Right cardiac atrium (tissue), 5 donors: ENCODE measurements at places on chromosomes 12 and 14.

DNA sequence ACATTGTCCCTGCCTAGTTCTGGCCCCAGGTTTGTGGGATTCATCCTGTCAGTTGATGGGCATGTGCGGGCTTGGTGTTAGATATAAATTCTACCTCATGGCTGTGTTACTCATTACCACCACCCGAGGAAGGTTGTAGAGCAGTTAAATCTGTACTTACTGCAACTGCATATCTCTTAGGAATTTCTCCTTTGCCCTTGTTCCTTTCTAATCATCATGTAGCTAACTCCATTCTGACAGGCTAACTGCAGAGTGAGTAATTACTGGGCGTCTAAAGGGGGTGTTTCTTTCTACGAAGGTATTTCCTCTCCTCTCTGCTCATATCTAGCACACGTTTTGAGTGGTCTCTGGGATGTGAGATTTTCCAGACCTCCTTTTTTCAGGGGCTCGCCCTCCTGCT lies 1076.7 kb downstream of the TMTC2 start:
- no peak for DNase-seq

DNA sequence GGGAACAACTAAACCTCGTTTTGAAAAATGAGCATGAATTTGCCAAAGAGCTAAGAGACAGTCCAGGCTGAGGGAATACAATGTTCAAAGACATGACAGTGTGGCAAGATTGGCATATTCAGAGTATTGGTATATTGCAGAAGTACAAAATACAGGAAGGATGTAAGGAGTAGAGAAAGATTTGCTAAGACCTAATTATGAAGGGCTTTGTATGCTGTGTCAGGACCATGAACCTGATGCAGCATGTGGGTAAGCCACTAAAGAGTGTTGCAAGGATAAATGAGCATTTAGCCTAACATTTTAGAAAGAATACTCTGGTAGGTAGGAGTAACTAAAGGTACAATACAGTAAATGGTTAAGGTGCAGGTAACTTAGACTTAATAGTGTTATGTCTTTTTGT lies 65.1 kb downstream of the KTN1 start:
- no peak for DNase-seq

DNA sequence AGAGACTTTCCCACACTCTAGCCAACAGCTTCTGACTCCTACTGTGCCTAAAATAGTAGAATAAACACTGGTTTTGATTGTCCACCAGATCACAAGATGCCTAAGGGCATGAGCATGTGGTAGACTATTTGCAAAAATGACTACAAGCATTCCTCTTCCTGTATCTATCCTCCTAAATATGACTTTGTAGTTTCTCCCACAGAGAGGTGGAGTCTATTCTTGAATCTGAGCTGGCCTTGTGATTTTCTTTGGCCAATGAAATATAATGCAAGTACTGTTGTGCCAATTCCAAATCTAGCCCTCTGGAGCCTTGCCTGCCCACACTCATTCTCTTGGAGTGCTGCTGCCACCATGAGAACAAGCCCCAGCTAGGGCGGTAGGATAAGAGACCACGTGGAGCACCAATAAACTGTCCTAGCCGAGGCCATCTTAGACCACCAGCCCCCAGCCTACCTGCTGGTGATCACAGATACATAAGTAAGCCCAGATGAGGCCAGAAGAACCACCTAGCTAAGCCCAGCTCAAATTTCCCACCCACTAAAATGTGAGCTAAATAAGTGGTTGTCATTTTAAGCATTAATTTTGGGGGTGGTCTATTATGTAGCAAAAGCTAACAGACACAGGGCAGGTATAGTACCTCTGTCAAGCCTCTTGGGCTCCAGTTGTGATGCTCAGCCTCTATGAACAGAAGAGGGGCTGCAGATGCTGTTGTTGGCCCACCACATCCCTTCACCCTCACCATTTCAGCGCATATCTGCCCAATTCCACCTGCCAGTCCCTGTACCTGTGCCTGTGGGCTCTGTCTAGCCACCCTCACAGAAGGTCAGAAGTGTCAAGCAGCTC lies 17.9 kb downstream of the ZFP36L1 start:
- no peak for DNase-seq

DNA sequence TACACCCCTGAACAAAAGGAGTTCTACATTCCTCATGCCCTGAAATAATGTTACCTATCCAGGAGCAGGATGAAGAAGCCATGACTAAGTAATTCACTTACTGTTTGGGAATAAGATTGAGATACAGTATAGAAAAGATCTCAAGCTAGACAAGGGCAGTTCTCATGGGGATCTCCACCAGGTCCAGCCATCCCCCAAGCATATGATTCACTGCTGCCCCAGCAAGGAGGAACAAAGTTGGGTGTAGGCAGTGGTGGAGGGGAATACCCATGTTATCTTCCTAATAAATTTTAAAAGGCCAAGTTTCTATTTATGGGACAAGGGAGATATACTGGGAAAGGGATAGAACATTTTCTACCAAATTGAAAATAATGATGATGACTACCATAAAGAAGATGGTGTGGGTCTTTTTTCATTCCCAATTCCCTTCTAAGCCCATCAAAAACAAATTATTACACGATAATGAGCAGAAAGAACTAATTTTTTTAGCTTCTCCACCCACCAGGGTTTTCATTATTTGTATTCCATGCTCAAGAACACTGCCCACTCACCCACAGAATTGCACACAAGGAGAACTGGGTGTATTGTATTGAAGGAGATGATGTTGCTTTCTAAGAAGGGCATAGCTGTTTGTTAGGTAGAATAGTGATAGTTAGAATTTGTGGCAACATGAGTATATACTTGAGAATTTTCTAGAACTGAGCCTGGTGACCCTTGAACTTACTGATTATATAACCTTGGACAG lies 204.6 kb downstream of the BTG1 start:
- DNase-seq, result no peak

DNA sequence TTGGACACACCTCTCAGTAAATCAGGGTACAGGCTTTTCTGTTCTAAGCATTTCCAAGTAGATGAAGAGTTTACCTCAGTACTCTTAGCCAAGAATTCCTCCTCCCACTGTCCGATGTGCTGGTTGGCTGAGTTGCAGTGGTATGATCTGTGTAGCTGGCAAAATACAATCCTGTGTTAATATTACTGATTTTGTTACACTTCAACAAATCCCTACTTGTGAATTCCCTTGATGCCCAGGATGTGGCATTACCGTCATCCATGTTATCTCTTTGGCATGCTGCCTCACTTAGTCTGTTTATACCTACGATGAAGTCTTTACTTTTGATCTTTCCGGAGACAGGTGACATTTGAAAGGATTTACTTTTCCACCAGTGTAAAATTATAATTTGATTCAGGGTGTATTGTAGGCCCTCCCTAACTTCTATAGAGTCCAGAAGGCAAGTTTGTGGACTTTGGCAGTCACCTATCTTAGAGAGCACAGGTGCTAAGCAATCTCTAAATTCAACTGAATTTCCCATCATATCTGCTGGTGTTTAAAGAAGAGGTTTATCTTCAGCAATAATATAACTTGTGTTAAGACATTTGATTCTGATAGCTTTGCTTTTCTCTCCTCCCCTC lies 10.1 kb downstream of the CCDC196 start:
- no peak for DNase-seq

- DNase-seq, result no peak
Measured at GRCh38 chr14:51012055-51012454, 67.8 kb upstream of the PYGL start.

GRCh38 chr12:108305991-108306501 lies 33.1 kb downstream of the CMKLR1 start:
- peak; percentile 72 for DNase-seq

DNA sequence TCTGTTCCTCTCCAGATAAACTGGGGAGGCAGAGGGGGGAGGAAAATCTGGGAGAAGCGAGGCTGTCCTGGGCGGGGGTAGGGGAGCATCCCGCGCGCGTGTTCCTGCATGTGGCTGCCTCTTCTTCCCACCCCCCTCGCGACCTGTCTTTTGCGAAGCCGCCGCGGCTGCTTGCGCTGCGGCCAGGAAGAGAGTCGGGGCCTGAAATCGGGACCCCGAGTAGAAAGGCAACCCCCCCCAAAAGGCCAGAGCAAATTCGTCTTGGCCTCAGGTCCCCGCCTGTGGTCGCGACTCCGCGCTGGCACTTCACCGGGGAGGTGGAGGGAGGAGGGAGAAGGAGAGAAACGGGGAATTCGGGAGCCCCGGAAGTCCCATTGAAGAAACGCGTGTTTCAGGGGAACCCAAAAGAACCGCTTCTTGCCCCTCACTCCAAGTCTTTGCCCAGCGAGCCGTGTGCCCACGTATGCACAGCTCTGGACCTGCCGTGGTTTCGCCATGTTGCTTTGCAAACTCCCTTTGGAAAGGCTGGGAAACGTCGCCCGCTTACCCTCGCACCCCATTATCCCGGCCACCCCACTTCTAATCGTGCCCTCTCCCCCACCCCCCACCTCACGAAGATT lies 944 bp downstream of the CCND2 start:
- DNase-seq, result peak; percentile 73

DNA sequence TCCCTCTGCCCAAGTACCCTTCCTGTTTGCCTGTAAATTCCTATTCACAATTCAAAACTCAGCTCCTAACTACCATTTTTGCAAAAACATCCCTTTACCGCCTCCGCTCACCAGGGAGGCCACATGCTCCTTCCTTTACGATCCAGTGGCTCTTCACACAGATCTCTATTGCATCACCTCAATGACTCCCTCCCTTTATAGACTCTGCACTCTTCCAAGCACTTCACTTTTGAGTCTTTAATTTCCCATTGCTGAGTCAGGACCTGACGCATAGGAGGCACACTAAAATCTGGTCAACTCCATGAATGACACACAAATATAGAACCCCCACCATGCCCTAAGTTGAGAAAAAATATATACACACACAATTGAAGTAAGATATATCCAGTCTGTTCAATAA lies 45.9 kb downstream of the PPP1R13B start:
- DNase-seq, result no peak

- DNase-seq, result no peak
Measured at GRCh38 chr12:3298603-3299002, 192.4 kb upstream of the PRMT8 start.

DNA sequence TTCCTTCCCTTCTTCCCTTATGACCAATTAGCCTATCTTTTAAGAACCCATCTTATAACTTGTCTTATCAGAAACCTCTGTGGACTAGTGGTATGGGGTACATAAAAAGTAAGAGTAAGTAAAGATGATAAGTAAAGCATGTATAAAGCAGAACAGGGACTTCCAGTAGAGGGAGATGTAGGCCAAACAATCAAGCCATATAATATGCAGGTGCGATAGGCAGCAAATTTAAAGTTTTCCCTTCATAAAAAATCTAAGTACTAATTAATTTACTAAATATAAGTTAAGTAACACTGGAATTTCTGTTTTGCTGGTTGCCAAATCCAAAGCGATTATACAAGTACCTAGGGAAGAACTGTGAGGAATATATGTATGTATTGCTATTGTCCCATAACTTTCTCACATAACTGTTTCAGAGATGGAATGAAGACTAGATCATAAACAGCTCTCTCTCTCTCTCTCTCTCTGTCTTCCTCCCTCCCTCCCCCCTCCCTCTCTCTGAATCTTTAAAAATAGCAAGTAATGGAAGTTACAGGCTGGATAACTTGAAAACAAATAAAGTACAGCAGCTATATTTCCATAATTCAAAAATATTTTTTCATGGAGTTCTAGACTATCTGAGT lies 25.7 kb downstream of the METTL25 start:
- no peak for DNase-seq

GRCh38 chr14:20419419-20419818 lies 6.1 kb upstream of the TEP1 start:
- DNase-seq, result no peak

DNA sequence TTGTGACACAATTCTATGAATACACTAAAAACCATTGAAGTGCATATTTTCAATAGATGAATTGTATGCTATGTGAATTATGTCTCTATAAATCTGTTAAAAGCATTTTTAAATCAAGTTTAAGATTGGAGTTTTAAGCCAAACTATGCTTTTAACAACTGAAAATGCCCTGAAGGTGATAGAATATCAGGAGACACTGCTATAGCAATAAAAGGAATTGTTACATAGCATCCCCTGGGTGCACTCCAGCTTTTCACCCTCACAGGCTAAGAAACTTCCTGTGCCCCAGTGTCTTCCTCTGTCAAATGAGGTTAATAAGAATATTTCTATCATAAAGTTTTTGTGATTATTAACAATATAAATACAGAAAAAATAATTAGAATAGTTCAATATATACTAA lies 472.7 kb upstream of the TMPO start:
- no peak for DNase-seq

DNA sequence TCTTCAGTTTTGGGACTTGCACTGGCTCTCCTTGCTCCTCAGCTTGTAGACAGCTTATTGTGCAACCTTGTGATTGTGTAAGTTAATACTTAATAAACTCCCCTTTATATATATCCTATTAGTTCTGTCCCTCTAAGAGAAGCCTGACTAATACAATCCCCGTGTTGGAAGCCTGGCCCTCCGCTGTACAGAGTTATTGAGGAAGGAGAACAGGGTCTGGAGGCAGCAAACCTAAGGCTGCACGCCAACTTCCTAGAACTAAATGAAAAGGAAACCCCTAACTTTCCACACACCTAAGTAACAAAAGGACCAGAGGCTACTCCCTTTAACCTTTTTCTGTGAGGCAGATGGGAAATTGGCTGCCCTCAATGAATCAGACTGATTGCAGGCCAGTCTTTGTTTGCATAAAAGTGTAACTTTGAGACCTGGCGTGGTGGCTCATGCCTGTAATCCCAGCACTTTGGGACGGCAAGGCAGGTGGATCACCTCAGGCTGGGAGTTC lies 42.6 kb upstream of the LIMA1 start:
- DNase-seq, result no peak

DNA sequence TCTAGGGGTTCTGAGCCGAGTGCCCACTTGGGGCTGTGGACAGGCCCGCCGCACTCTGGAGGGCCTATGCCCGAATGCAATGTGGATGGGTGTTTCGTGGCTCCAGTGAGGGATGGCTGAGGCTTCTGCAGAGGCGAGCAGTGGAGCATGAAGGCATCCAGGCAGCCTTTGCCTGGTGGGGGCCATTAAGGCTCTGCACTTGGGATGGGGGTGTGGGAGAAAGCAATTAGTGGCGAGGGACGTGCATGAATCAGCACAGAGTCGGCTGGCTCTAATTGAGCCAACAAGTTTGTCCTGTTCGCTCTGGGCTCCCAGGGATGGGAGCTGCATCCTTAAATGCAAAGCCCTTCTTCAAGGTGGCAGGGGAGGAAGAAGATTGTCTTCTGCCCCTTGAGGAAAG lies 346.9 kb upstream of the FKBP4 start:
- DNase-seq, result no peak
